ENCODE measurements at places on chromosomes 4 and X.

GRCh38 chrX:132146456-132146855, 18.6 kb upstream of the FRMD7 start:
- no peak for DNase-seq

DNA sequence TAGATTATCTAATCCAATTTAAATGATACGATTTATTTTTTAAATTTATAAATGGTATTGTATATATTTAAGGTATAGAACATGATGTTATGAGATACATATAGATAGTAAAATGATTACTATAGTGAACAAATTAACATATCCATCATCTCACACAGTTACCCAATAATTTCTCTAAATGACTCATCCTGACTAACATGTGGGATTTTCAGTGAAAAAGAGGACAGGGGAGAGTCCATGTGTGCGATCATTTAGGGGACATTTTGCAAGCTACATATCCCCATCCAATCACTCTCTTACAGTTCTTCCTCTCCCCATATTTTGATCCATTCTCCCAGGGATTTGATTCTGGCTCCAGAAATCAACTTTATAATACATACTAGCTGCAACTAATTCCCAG, 88.2 kb downstream of the ABCB7 start:
- no peak for DNase-seq

DNA sequence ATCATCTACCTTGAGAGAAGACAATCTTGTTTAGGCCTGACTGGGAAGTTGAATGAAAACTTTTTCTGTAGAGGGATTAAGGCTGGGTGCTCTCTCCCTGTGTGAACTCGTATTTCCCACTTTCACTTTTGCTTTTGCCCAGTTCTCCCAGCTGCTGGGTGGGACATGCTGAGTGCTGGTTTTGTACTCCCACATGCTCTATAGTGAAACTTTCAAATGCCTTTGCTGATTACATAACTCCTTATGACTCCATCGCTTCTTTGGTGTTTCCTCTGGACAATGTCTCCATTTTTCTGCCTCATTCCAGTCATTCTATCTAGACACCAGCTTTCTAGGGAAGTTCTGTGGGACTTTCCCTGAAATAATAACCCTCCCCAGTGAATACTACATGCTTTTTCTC, 100.5 kb downstream of the CLNK start:
- peak; percentile 23 for DNase-seq

GRCh38 chr4:7224001-7224400, 31.7 kb downstream of the SORCS2 start:
- no peak for DNase-seq

- DNase-seq = no peak
Observed at GRCh38 chr4:110139111-110139510, 59.3 kb downstream of the ELOVL6 start.

DNA sequence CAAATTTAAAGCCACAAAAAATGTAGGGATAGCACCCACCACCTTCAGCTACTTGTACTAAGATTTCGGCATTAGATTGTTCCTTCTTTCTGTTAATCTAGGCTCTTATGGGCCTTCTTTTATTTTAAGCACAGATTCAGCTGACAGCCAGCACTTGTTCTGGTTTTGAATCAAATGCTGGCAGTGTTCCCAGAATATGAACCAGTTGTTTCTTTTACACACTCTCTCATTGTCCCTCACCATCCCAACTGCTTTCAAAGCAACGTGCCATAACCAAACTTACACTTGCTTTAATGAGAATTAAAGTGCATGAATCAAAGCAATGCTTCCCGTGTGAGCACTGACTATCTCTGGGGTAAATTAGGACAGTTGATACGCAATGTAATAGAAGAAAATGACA, 744.5 kb upstream of the FAM241A start:
- DNase-seq = no peak

DNA sequence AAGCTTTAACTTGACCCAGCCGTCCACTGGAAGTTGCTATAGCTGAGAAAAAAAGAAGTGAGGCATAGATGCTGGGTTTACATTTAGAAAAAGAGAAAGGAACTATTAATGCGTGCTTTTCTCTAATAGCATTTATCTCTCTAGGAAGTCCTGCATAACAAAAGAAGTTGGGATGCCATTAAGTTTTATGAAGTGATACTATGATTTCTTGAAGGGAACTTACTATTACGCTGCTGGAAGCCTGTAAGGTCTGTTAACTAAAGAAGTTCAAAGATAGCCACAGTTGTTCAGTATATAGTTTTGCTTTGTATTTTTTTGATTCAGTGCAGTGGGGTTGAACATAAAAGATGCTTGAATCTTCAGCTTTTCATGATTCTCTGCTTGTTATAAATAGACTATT, 203.4 kb downstream of the CCSER1 start:
- DNase-seq = no peak

DNA sequence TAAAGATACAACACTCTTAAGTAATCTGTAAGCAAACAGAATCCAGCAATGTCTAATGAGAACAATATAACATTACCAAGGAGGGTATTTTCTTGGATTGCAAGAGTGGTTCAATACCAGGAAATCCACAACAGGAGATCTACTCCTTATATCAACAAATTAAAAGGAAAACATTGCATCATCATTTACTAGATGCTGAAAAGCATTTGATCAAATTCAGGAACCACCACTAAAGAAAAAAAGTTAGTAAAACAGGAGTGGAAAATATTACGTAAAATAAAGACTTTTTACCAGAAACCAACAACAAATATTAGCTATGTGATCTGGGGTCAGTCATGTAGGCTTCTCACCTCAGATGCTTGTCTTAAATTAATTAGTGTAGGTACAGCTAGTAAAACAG, 66.8 kb upstream of the MAB21L2 start:
- DNase-seq = no peak

- DNase-seq = no peak
Observed at GRCh38 chr4:174314274-174314673, 30.6 kb downstream of the CEP44 start.

GRCh38 chr4:80911458-80911857, 119.0 kb upstream of the BMP3 start:
- DNase-seq = no peak

DNA sequence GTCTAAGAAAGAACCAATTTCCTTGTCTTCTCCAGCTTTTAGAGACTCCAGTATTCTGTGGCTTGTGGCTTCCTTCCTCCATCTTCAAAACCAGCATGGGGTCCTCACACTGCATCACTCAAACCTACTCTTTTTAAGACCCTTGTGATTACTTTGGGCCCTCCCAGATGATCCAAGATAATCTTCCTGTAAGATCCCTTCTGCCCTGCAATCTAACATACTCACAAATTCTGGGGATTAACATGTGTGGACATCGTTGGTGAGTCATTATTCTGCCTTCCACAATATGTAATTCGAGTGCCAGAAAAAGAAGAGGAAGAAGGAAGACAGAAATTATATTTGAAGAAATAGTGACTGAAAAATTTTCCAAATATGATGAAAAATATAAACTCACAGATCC, 47.9 kb downstream of the BEND4 start:
- no peak for DNase-seq

DNA sequence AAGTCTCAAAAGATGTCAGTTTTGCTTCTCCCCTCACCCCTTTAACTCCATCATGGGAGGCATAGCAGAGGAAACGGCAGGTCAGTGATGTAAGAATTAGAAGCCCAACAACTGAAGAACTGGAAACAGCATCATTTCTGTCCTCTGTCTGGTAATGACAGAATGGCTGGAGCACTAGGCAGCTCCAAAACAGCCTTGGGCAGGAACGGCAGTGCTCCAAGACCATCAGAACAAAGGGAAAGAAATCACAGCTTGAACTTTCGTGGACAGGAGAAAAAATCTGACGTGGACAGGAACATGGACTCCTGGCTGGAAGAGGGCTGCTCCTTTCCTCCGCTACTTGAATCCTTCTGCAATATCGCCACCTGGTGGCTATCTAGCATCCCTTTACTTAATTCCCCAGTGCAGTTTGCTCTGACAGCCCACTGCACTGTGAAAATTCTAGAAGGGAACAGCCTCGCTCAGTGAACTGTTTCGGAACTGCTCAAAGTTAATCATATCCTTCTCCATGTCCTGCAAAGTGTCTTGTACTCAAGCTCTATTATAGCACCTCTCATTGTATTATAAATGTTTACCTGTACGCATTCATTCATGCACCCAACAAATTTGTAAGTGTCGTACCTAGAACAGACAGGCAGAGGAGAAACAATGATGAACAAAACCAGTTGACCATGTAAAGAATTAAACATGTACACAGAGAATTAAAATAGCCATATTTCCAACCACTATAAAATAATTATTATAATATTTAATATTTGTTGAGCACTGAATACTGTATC, 20.4 kb downstream of the SLC25A53 start:
- no peak for DNase-seq

DNA sequence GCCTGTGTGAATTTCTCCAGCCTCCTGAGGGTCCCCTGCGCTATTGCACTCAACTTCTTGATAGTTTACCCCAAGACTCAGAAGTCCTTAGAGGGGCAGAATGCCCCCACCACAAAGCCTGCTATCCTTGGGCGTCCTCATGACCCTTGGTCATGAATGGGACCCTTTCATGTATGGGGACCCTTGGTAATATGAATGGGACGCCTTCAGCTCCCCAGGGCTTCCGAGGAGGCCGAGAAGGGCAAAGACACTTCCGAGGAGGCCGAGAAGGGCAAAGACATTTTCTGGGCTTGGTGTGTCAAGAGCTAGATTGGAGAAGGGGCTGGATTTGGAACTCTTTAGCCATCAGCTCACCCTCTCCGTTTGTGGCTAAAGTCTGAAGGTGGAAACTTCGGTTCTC, 8.6 kb downstream of the SHOX start:
- DNase-seq = no peak

- no peak for DNase-seq
Observed at GRCh38 chr4:107733431-107733925, 13.4 kb upstream of the PAPSS1 start.

DNA sequence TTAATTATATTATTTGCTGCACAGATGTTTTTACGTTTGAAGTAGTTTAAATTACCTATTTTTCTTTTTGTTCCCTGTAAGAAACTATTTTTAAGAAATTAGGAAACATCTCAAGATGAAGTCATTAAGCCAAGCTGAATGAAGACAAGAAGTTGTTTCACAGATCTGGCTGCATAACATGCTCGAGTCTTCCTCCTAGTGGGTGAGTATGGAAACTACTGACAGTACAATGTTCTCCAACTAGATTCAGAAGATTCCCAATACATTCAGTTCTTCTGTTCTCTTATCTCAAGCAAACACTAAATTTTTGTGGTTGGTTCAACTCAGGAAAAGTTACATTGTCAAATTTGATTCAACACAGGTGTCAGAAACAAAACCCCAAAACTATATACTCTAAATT, 256.8 kb upstream of the VCX start:
- no peak for DNase-seq

- DNase-seq = no peak
Observed at GRCh38 chr4:125837493-125838201, 522.9 kb downstream of the FAT4 start.

DNA sequence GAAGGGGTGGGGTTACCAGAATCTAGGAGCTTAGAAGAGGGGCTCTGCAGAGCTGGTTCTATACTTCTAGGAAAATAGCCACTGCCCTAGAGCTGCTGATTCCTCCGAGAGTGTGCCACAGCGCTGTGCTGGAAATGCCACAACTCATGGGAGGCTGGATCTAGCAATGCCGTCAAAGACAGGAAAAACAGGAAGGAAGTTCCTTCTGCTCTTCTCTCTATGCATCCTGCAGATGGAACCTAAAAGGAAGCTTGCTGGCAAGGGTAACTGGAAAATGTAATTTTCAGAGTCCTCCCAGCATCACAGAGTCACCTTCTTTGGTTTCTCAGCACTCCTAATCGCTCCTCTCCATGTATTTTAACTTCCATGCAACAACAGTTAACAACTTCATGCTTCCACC, 121.2 kb upstream of the TLL1 start:
- no peak for DNase-seq

DNA sequence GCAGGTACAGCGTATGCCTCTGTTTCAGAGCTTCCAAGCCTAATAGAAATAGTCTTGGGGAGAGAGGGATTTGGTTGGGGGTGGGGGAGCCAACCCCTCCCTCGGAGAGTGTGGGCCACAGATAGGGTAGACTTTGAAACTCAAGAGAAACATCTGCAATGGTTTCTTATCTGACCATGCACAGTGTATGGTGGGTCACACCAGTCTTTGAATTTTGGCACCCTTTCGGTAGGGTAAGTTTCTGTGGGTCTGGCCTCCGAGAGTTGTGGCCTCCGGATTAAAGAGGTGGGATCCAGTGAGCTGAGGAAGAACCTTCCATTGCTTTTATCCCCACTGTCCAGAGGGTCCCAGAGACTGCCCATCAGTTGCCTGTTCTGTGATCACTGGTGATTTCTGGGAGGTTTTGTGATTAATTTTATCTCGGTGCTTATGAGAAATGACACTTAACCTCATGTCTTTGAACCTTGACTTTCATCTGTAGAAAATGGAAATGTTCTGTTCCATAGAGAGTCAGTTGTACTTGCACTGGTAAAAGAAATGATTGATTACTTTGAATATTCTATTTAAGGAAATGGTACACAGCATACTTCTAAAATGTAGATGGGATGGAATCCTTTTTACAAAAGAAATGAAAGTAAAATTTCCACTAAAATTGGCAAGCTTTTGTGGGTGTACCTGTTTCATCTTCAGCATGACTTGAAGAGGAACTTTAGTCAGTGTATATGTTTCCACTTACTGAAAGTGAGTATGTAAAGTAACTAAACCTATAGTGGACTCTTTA, 62.7 kb downstream of the TMEM131L start:
- DNase-seq = no peak

GRCh38 chrX:18676470-18676869, 4.6 kb upstream of the RS1 start:
- DNase-seq = no peak

GRCh38 chrX:74421740-74422352, 553 bp downstream of the SLC16A2 start:
- DNase-seq = no peak

DNA sequence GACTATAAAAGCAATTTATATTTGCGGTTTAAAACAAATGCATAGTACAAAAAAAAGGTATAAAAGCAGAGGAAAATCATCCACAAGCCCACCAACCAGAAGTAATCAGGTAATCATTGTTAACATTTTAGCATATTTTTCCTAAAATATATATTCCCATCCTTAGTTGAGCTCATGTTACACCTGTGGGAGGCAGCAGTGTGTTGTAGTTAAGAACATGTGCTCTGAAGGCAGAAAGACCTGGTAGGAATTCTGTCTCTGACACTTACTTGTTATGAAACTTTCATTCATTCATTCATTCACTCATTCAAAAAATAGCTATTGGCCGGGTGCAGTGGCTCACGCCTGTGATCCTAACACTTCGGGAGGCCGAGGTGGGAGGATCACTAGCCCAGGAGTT, 15.4 kb upstream of the CDKL5 start:
- DNase-seq = no peak

DNA sequence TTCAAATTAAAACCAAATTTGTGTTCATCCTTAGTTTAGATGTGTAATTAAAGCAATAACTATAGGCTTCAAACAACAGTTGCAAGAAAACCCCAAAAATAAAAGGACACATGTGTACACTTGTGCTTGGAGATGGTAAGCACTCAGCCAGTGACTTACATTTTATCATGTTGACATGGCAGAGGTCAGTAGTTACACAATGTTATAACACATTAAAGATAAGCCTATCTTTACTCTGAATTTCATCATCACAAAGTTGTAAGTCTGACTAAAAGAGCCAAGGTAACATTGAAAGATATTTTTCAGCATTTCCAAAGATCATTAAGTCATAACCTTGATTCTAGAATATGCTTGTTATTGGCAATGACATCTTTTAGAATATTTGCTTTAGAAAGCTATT, 98.5 kb upstream of the PNPLA4 start:
- DNase-seq = no peak
